ENCODE measurements at places on chromosomes 6 and 20.
A peak's percentile ranks its signal among the peaks of the same experiment; 100 is the strongest.

- H3K27ac ChIP-seq: peak overlapping the region; percentile 72
- no peak for DNase-seq
- H3K4me3 ChIP-seq: no peak overlapping the region
- H3K27me3 ChIP-seq: no peaks in the 10 kb centered on the region
Measured at GRCh38 chr20:44302026-44302669, 8.9 kb downstream of the FITM2 start.

- H3K27ac ChIP-seq: no peak overlapping the region
- no peak overlapping the region for H3K4me3 ChIP-seq
- H3K36me3 ChIP-seq: no peaks in the 10 kb centered on the region
- H3K4me1 ChIP-seq: peaks cover 2% of the 10 kb centered on the region
- DNase-seq: no peak
- H3K27me3 ChIP-seq: peaks cover 12% of the 10 kb centered on the region
Measured at GRCh38 chr20:60629206-60629605, 622.9 kb upstream of the CDH4 start.

- H3K36me3 ChIP-seq: peaks cover 1% of the 10 kb centered on the region
- H3K27me3 ChIP-seq: peaks cover 5% of the 10 kb centered on the region
- DNase-seq: no peak
- H3K27ac ChIP-seq: no peak overlapping the region
- H3K4me3 ChIP-seq: no peak overlapping the region
- H3K4me1 ChIP-seq: peaks cover 1% of the 10 kb centered on the region
Measured at GRCh38 chr20:61753987-61754956, 311.4 kb downstream of the TAF4 start.

DNA sequence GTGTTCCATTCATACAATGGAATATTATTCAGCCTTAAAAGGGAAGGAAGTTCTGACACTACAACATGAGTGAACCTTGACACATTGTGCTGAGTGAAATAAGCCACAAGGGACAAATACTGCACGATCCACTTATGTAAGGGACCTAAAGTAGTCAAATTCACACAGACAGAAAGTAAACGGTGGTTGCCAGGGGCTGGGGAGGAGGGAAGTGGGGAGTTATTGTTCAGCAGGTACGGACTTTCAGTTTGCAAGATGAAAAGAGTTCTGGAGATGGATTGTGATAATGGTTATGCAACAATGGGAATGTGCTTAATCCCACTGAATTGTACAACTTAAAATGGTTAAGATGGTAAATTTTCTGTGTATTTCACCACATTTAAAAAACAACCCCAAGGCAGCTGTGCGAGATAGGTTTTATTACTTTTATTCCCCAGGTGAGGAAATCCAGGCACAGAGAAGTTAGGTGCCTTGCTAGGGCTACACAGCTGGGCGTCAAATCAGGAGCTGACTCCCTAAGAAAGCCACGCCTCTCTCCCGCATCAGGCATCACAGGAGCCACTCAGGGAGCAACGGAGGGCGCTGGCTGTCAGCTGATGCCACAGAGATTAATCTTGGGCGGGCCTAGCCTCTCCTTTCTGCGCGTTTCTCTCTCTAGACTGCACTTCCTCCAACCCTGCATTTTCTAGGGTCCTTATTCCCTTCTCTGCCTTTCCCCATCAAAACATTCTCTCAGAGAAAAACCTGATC lies 9.3 kb upstream of the TRAF3IP2 start:
- no peak overlapping the region for H3K4me3 ChIP-seq
- peaks cover 8% of the 10 kb centered on the region for H3K27me3 ChIP-seq
- no peak for DNase-seq
- H3K36me3 ChIP-seq: no peaks in the 10 kb centered on the region
- peaks cover 16% of the 10 kb centered on the region for H3K4me1 ChIP-seq

- H3K4me1 ChIP-seq: no peaks in the 10 kb centered on the region
- H3K27me3 ChIP-seq: no peaks in the 10 kb centered on the region
Measured at GRCh38 chr6:93021235-93021915, 398.0 kb downstream of the EPHA7 start.

GRCh38 chr20:46648903-46649649 lies 2.2 kb downstream of the SLC13A3 start:
- H3K27ac ChIP-seq: no peak overlapping the region
- no peak for DNase-seq
- H3K4me1 ChIP-seq: no peaks in the 10 kb centered on the region
- no peak overlapping the region for H3K4me3 ChIP-seq
- no peaks in the 10 kb centered on the region for H3K36me3 ChIP-seq
- H3K27me3 ChIP-seq: peaks cover 64% of the 10 kb centered on the region

DNA sequence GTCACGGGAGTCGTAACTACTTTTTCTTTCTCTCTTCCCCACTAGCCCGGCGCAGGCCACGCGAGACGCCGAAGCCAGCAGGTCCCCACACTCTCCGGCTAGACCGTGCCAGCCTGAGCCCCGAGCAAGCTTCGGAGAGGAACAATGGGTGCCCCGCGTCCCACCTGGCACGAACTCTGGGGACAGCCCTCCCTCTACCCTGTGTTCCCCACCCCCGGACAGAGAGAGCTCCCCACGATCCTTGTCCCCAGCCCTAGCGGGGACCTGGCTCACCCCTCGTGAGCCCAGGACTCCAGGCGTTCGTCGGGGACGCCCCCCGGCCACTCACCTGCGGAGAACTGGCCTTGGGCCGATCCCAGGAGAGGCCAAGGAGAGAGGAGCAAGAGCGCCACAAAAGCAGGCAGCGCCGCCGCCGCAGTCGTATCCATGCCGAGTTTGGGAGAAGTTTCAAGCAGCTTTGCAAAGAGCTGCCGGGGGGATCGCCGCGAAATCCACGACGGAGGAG lies 416 bp downstream of the PTPRK start:
- peak overlapping the region; percentile 95 for H3K4me3 ChIP-seq
- no peaks in the 10 kb centered on the region for H3K36me3 ChIP-seq
- DNase-seq: peak; percentile 52
- H3K27me3 ChIP-seq: no peaks in the 10 kb centered on the region
- peaks cover 35% of the 10 kb centered on the region for H3K4me1 ChIP-seq

DNA sequence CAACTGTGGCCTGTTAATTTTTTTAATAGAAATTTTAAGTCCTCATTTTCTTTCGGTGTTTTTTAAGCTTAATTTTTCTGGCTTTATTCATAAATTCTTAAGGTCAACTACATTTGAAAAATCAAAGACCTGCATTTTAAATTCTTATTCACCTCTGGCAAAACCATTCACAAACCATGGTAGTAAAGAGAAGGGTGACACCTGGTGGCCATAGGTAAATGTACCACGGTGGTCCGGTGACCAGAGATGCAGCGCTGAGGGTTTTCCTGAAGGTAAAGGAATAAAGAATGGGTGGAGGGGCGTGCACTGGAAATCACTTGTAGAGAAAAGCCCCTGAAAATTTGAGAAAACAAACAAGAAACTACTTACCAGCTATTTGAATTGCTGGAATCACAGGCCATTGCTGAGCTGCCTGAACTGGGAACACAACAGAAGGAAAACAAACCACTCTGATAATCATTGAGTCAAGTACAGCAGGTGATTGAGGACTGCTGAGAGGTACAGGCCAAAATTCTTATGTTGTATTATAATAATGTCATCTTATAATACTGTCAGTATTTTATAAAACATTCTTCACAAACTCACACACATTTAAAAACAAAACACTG lies 10.1 kb downstream of the HFE start:
- no peaks in the 10 kb centered on the region for H3K36me3 ChIP-seq
- H3K27me3 ChIP-seq: peaks cover 3% of the 10 kb centered on the region
- DNase-seq: peak; percentile 39

- no peaks in the 10 kb centered on the region for H3K4me1 ChIP-seq
- H3K4me3 ChIP-seq: no peak overlapping the region
- H3K27ac ChIP-seq: no peak overlapping the region
- H3K36me3 ChIP-seq: no peaks in the 10 kb centered on the region
- no peak for DNase-seq
Measured at GRCh38 chr6:113182370-113183141, 674.6 kb upstream of the MARCKS start.

DNA sequence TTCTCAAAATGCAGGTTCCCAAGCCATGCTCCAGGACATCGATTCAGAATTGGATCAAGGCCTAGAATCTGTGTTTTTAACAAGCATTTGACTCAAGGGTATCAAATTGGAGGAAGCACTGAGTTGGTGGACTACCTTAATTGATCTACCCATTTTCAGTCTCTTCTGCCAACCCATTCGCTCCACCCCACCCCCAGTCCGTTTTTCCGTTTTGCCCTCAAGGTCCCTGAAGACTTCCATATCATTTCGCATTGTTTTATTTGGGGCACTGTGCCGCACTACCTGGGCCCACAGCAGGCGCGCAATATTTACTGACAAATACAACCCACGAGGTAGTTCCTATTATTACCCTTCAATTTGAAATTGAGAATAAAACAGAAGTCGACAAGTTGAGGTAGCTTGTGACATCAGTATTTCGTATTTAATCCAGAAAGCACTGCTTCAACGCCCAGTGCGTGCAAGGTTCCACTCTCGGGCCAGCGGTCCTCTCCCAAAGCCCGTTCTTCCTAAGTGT lies 557 bp upstream of the DHX35 start:
- H3K4me1 ChIP-seq: peaks cover 7% of the 10 kb centered on the region
- H3K27ac ChIP-seq: peak overlapping the region; percentile 98
- no peak for DNase-seq
- H3K27me3 ChIP-seq: no peaks in the 10 kb centered on the region
- H3K36me3 ChIP-seq: peaks cover under 1% of the 10 kb centered on the region

- H3K27me3 ChIP-seq: no peaks in the 10 kb centered on the region
- DNase-seq: no peak
- peak overlapping the region; percentile 96 for H3K27ac ChIP-seq
- no peaks in the 10 kb centered on the region for H3K36me3 ChIP-seq
Measured at GRCh38 chr6:17707371-17707651, 586 bp upstream of the NUP153 start.

DNA sequence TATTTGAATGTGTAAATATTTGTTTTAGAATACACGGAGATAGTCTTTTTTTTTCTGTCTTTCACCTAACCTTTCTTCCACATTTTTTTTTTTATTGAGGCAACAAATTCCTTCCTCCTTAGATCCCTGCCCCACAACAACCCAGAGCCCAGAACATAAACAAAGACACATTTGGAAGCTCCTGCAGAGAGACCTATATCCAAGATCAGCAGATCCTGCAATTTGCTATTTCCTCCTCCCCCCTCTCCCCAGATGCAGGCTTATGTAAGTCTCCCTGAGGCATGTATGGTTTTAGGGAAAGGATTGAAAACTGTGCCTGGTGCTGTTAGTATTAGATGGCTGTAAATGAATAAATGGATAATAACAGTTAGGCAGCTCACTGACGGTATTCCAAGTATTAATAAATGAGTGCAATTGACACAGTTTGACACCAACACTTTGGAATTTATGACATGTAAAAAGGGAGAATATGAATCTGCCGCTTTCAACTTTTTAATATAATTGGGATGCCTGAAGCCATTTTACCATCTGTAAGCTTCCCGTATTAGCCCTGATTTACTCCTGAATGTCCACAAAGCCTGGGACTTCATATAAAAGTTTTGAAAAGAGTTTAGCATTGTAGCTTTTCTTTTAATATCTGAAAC lies 608.3 kb upstream of the CITED2 start:
- H3K36me3 ChIP-seq: no peaks in the 10 kb centered on the region
- no peak overlapping the region for H3K4me3 ChIP-seq
- H3K27ac ChIP-seq: peak overlapping the region; percentile 69

- no peak within 1 kb of the TSS for H3K27ac ChIP-seq
- no peak for DNase-seq
- H3K27me3 ChIP-seq: peaks cover 70% of the 10 kb centered on the region
- peak within 1 kb of the TSS; percentile 65 for H3K4me3 ChIP-seq
Measured at GRCh38 chr6:29723262-29723665, at the start of gene HLA-F. Gene HLA-F, plus strand, starts transcription at chr6:29723434. Its CDS starts 30 bp downstream, at chr6:29723464.

DNA sequence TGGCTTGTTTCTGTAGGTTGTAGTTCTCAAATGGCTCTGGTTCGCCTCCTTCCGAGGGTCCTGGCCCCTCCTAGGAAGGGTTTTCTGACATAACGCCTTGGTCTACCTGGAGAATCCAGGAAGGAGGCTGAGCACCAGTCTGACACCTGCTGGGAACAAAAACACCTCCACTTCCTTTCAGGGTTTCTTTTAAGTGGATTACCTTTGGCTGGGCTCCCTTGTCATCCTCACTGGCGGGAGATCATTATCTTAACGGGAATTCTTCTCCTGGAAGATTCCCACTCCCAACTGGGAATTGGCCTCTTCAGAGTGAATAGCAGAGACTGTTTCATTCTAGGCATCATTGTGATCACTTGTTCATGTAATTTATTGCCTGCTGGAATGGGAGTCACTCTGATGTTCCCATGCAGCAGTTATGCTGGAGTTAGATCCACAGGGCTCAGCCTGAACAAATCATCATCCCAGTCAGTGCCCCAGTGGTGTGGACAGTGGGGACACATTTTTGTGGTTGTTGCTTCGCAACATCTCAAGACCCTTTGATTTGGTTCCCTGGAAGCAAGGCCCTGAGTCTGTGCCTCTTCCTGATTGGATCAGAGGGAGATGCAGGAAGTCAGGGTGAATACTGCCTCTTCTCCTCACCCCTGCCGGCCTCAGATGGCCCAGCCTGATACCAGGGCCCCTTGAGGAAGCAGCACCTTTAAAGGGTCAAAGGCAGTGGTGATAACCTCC lies 49.1 kb downstream of the LYRM2 start:
- H3K27ac ChIP-seq: no peak overlapping the region
- no peaks in the 10 kb centered on the region for H3K36me3 ChIP-seq
- H3K4me3 ChIP-seq: no peak overlapping the region
- no peaks in the 10 kb centered on the region for H3K4me1 ChIP-seq
- DNase-seq: no peak
- no peaks in the 10 kb centered on the region for H3K27me3 ChIP-seq

DNA sequence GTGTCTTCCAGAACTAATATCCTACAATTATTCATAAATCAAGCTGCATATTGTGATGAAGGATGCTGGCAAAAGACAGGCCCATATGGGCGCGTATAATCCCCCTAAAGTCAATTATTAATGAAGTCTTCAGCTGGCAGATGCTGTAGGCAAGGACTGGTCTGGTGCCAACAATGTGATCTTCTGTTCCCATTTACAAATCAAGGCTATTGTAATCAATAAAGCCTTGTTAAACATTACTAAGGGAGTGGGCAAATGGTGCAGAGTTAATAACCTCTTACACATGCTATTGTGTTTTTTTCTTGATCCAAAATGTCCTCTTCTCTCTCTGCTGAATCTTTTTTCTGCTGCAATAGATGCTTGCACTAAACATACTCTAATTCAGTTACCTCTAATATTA lies 119.0 kb downstream of the ALDH8A1 start:
- no peak for DNase-seq
- H3K4me3 ChIP-seq: no peak overlapping the region
- peaks cover 2% of the 10 kb centered on the region for H3K36me3 ChIP-seq
- peak overlapping the region; percentile 73 for H3K27ac ChIP-seq
- H3K27me3 ChIP-seq: no peaks in the 10 kb centered on the region

DNA sequence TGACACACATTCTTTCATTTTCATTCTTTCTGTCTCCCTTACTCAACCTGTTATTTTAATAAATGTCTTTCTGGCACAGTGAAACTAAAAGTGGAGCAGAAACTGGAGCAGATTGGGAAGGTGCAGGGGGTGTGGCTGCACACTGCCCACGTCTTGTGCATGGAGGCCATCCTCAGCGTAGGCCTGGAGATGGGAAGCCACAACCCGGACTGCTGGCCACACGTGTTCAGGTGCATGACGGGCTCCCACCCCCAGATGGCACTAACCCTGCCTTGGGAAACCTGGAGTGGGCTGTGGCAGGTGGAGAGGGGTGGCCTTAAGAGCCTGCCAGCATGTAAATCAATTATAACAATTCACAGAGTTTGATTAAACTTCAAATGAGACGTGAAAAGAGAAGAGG lies 71.4 kb upstream of the PBOV1 start:
- peak overlapping the region; percentile 33 for H3K27ac ChIP-seq
- no peak overlapping the region for H3K4me3 ChIP-seq
- no peaks in the 10 kb centered on the region for H3K27me3 ChIP-seq
- peaks cover 26% of the 10 kb centered on the region for H3K36me3 ChIP-seq

- H3K4me3 ChIP-seq: no peak overlapping the region
- H3K4me1 ChIP-seq: no peaks in the 10 kb centered on the region
- H3K36me3 ChIP-seq: no peaks in the 10 kb centered on the region
- no peaks in the 10 kb centered on the region for H3K27me3 ChIP-seq
Measured at GRCh38 chr20:24823176-24823784, 125.8 kb upstream of the CST7 start.
